ENCODE measurements at places on chromosomes 3 and 15. TPM values are rescaled to one million over a fixed set of nuclear protein-coding genes. Genes with fewer than 3 reads are reported as not detected.

TUSC7 gene
- polyA plus RNA-seq, result not detected

DNA sequence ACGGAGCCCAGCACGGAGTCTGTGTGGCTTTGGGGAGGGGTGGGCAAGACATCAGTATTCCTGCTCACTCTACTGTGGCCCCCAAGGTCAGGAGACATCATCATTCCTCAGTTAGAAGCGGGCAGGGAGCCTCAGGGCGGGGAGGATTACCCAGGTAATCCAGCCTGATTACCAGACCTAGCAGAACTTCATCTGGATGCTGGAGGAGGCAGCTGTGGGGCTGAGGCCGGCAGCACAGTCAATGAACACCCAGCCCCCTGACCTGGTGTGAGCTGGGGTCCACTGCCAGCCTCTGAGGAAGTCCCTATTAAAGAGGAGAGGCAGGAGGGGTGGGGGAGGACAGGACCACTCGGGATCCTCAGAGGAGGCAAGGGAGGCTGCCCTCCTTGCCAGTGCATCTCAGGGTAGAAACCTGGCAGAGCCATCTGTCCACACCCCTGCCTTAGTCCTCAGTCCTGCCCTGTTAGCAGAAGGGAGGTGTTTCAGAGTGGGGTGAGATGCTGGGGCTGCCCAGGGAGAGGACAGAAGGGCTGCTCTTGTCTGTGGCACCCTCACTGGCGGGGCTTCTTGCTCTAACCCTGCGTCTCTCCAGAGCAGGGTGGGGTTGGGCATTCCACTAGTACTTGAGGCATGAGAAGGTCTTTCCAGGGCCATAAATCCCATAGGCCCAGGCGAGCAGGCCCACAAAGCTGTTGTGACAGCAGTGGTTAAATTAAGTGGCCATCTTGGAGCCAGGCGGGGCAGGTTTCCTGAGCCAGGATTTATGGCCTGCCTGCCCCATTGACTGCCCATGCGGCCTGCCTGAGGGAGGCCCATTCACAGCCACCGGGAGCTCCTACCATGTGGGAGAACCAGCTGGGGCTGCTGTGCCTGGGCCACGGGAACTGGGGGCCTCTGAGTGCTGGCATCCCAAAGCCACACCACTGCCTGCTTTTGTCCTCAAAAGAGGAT lies 82.1 kb downstream of the LINGO1 start:
- no peak for DNase-seq

DNA sequence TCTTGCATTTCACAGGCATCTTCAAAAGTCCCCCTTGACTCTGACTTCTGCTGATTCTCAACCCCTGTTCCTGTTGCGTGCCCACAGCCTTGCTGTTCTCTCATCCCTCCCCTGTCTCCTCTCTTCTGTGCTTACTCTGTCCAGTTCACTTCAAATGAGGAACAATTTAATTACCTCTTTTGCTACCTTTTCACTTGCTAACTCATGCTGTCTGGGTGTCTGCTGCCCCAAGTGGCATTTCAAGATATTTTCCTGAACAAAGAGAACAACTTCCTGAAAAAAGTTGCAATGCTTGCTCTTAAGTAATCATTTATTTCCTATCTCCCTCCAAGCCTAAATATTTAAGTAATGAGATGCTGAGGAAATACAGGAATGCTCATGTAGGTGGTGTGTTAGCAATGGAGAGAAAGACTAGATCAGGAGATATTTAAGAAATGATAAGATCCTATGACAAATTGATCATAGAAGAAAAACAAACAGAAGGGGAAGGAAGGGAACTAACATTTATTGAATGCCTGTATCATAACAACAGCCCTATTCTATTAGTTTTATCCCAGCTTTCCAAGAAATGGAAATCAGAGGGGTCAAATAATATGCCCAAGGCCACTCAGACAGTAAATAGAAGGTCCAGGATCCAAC lies 42.2 kb downstream of the SV2B start:
- peak; percentile 3 for DNase-seq

DNA sequence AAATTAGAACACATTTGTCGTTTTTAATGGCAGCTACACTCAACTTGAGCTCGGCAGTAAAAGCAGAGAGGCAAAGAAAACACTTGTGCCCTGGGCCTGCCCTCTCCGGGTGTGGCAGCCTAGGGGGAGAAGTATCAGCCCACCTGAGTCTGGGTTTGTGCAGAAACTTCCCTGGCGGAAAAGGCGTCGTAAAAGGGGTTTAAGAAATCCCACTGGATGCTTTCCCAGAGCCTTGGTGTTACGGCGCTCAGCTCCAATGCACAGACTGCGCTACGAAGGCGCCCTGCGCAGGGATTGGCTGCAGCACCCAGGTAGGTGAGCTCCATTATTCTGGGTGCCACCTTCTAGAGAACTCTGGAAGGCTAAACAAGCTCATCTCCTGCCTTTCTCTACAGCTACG lies 461.5 kb upstream of the NR2F2 start:
- no peak for DNase-seq

SENP8 gene
- polyA plus RNA-seq, result 1.6 TPM

PAK6 gene
- polyA plus RNA-seq, result not detected

LRRC49 gene
- polyA plus RNA-seq, result 3.0 TPM

GLDN gene
- not detected for polyA plus RNA-seq

- peak; percentile 48 for DNase-seq
These were observed 86.4 kb downstream of the NSMCE3 start for GRCh38 chr15:29183071-29183831.

GRCh38 chr15:26721232-26721967 lies 51.5 kb downstream of the GABRB3 start:
- DNase-seq, result no peak

- DNase-seq, result no peak
These were observed 82.8 kb upstream of the FXR1 start for GRCh38 chr3:180829409-180830405.

NAALADL2 gene
- 0.86 TPM for polyA plus RNA-seq

SETD2 gene
- polyA plus RNA-seq, result 13.7 TPM

DNA sequence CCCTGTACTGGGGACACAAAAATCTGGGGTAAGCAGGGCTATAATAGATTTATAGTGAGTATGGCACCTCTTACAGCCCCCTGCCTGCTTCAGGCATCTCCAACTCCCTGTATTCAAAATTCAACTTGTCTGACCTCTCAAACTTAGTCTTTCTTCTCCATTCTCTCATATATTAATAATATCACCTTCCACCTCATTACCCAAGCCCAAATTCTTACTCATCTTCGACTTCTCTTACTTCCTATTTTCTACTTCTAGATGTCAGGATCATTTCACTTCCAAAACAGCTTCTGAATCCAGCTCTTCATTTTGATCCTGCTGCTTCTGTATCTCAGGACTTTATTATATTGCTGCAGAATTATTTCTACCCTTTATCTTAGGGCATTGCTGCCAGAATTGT lies 290.7 kb downstream of the CHST2 start:
- DNase-seq, result no peak

ACTC1 gene
- 0.64 TPM for polyA plus RNA-seq

GRCh38 chr15:40047415-40048210 lies 8.6 kb upstream of the SRP14 start:
- DNase-seq, result peak; percentile 70

GRCh38 chr3:190378240-190378891 lies 9.6 kb upstream of the CLDN16 start:
- no peak for DNase-seq

DNA sequence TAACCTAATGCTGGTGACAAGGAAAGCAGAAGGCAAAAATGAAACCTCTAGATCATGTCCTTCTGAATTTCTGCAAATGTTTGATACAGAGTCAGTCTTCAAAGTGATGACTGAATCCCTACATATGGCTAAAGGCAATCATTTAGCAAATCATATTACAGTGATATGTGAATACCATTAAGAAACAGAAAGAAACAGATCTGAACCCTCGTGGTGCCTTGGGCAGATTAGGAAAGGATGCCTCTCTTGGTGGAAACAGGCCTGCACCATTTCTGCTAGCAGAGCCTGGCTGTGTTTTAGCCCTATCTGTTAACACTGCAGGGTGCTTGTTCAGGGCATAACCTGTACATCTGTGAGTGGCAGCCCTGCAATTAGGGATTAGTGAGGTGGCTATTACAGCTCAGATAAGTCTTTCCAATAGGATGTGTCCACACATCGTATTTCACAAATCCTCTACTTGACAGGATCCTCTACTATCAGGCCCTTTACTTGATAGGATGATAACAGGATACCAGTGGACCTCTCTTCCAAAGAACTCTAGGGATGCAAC lies 12.1 kb downstream of the SEC22C start:
- no peak for DNase-seq

SLC28A2 gene
- polyA plus RNA-seq, result not detected

PEX5L gene
- polyA plus RNA-seq, result not detected

DNA sequence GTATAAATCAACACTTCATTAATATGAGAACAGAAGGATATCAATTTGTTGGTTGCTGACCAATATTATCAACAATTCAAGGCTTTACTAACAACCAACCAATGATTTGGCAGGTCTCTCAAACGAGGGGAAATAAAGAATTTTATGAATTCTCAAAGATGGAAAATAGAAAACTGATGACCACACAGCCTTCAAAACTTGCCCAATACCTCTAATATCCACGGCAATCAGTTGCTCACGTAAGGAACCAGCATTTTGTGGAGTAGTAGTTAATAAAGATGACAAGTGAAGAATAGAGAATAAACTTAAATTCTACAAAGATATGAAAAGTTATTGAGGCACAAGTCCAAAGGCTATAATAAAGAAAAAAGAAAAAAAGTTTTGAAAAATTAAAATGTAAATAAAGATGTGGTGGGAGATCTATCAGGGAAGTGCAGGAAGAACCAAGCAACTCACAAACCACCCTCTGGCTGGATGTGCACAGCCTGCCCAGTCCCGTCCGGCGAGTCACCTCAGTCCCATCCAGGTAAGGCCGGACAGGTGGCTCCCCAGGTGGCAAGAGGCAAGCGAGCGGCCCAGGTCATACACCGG lies 808 bp downstream of the GK5 start:
- DNase-seq, result no peak

DNA sequence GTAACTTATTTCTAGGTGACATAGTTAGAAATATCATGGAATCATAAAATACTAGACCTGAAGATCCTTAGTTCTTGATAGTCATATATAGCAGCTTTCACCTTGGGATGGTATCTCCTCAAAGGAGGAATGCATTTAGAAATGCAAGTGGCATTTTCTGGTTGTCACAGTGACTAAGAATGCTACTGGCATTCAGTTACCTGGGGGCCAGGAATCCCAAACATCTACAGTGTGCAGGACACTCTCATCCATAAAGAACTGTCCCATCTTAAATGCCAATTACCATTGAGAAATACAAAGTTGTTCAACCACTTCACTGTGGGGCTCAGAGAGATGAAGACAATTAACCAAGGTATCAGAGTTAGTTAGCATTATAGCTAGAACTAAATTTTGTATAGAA lies 36.7 kb downstream of the MYH15 start:
- DNase-seq, result no peak

PLOD2 gene
- 22.6 TPM for polyA plus RNA-seq

All from endothelial cell of umbilical vein (primary cell).